ENCODE measurements at places on chromosomes 16 and 17.

GRCh38 chr17:6651354-6651918, at the start of the genes C17orf100 and MED31:
TSS of gene C17orf100 (plus strand) at chr17:6651762. CDS start at chr17:6651914, 152 bp downstream.
TSS of gene MED31 (minus strand) at chr17:6651605. CDS start at chr17:6651528, 77 bp downstream.
- peak; percentile 97 for DNase-seq

- no peak for DNase-seq
Measured at GRCh38 chr16:51141106-51141505, 10.0 kb downstream of the SALL1 start.

DNA sequence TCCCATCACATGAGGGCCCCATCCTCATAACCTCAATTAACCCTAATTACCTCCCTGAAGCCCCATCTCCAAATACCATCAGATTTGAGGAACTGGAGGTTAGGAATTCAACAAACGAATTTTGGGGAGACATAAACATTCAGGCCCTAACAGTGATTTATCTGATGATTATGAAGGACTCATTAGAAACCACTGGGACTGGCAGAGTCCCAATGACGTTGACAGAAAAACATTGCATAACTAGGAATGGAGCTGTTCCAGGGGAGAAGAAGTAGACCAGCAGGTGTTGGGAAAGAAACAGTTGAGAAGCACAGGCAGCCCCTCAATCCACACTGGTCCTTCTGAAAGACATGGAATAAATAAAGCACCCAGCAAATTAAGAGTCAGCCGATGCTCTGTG, 282.0 kb downstream of the MAP2K4 start:
- no peak for DNase-seq

GRCh38 chr17:21425736-21426135, 49.6 kb downstream of the KCNJ12 start:
- DNase-seq: no peak

GRCh38 chr16:83227336-83227735, 580.4 kb upstream of the HSBP1 start:
- DNase-seq: no peak

DNA sequence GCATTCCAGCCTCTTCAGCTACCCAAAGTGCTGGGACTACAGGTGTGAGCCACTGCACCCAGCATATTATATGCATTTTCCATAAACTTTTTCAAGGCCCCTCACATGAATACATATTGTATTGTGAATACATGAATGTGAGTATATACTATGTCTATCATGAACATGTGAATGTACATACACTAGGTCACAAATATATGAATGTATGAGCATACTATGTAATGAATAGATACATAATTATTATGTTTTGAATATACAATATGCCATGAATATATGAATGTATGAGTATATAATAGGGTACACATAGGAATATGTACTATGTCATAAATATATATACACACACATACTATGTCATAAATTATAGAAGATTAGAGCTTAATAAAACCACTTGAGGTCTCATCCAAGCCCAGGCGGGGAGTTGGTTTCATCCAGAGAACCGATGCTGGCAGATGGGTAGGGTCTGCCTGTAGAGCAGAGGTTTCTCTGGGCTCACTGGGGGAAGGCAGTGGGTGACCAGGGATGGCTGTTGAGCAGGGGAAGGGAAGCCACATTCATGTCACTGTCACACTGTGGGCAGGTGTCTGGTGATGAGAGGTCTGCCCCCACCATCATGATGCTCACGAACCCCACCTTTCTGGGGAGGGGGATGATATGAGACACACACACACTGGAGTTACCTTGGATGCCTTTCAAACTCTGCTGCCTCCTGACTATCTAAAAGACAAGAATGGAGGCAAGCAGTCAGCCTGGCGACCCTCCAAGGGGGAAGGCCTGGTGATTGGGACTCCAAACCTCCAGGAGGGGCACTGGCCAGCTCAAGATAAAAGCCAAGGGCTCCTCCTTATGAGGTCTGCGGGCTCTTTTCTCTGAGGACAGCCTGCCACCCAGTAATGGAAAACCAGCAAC, 7.3 kb downstream of the C16orf95 start:
- DNase-seq: no peak

DNA sequence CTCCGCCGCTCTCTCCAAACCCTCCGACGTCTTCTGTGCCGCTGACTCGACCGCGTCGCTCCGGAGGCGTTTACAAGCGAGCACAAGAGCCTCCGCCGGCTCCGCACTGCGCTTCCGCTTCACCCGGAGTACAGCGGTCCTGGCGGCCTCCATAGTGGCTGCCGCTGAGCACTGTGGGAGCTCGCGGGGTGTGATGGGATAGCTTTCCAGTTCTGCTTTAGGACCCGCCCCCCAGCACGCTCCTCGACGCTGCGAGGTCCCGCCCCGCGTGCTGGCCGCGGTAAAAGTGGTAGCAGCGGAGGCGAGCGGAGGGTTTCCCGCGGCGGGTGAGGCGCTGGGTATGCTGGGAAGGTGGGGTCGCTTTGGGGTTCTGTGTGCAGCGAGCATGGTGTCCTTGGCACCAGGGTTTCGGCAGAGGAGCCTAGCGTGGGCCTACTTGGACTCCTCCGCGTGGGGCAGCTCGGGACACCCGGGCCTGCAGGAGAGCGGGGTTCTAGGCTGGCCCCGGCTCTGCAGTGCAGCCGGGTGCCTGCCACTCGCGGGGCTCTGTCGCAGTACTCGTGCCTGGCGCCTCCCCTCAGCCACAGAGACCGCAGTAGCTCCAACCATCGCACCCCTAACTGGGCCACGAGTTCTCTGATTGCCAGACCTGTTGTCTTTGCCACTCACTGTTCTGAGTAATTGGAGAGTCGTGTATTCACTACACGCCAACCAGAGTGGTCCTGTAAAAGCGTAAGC, at the start of the genes PRMT7 and SLC7A6OS:
Gene PRMT7 (plus strand): TSS at position 246 of the 738 bp plus-strand sequence. CDS start 4,961 bp downstream, outside the sequence.
Gene SLC7A6OS (minus strand): TSS at position 173 of the 738 bp plus-strand sequence. CDS start 20 bp downstream, at position 153.
- peak; percentile 95 for DNase-seq

DNA sequence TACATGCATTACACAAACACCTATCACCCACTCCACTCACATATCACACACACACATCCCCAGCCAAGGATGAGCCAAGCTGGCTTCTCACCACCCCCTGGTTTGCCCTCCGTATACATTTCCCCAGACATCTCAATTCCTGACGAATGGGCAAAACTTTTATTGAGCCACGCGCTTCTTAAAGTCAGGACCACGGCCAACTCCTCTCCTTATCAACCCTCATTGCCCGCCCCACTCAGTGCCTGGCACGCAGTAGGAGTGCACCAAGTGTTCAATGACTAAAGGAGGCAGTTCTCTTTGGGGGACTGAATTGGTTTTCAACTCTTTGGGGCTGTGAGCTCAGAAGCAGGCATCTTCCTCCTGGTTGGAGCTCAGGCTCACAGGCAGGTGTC, 22.5 kb upstream of the C16orf78 start:
- DNase-seq: no peak

DNA sequence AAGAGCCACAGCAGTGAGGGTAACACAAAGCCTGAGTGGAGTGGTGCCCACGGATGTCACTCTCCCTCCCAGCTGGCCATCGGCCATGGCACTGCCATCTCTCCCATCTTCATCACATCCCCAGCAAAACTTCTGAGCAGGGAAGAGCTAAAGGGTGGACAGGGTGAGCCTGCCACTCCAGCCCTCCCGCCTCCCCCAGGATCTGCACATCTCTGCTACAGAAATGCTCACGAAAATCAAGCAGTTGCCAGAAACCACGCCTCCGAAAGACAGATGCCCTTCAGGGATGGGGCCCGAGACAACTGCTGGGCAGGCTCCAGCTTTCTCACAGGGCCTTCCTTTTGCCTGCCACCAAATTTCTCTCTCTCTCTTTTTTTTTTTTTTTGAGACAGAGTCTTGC, 3.6 kb downstream of the GRIN2C start:
- no peak for DNase-seq

DNA sequence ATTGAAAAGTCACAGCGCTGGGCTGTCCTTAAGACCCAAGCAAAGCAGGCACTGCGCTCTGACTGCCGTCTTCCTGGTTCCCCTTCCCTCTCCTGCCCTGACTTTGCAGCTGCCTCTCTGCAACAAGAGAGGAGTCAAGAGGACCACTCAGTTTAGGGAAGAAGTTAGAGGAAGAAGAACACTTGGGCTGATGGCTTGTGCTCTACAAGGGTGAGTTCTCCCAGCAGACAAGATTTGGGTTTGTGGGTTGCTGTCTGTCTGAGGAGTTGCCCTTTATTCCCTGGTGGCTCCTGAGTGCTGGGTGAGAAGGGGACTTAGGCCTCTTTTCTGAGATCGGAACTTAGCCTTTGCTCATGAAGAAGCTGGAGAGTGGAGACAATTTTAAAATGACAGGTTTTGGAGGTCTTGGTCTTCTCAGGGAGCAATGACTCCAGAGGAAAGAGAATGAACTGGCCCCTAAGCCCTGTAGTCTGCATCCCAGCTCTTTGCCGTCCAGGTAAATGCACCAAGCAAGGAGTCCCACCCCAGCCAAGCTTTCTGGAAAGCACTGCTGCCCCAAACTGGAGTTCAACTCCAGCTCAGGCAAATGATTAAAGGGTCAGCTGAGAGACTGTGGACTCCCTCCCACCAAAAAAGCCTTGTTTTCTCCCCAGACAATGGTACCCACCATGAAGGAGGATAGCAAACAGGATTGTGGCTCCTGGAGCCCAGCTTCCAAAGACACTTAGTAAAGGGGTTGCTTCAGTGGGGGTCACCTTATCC, 2.7 kb upstream of the HOXB9 start:
- no peak for DNase-seq

DNA sequence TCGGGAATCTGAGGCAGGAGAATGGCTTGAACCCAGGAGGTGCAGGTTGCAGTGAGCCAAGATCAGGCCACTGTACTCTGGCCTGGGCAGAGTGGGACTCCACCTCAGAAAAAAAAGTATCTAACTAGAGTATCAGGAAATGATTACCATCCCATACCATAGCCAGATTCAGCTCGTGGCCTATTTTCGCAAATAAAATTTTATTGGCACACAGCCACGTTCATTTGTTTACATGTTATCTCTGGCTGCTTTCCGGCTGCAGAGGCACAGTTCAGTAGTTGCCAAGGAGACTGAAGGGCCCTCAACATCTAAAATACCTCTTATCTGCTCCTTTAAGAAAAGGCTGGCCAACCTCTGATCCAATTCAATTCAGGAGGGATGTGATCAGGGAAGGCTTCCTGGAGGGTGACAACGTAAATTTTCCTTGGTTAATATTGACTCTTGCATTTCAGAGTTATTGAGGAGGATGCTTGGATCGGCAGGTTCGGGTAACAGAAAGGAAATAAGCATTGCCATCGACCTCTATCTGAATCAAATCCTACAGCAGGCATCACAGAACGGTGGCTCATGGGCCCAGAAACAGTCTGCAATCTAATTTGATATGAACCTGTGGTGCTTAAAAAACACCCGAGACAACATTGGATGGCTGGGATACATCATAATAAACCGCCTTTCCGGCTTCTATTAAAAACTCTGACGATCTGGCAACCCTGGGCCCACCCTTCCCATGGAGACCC, 73.8 kb downstream of the XYLT1 start:
- no peak for DNase-seq

DNA sequence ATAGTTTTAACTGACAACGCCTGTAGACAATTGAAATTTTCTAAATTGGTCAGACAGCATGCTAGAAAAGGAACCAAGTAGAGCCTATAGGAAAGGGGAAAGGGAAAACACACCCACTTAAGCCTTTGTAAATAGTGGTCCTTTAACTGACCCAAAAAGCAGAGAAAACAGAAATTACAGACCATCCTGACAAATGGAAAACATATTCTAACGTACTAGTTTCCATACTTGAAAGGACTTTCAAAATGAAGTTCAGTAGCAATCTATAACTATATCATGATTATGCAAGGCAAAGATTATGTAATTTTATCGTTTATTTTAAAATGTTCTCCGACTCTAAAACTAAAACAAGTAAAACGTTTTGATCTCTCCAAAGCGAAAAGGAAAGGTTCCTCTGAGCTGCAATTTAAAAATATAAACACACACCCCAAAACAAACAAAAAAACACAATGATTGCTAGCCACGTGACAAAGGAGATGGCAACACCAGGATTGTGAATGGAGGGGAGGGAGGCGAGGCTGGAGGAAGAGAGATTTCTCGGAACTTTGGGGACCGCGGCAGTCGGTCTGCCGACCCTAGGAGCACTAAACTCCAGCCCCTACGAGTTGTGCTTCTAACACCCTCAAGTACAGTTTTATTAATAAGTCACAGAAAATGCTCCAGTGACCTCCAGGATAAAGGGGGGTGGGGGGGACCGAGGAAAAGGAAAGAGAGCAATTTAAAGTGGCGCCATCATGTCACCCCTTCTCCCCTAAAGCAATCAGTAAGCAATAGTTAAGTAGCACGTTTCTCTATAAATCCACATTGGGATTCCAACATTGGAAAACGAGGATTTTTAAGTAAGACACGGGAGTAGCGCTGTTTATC, 1.7 kb downstream of the KANSL1 start:
- DNase-seq: no peak

DNA sequence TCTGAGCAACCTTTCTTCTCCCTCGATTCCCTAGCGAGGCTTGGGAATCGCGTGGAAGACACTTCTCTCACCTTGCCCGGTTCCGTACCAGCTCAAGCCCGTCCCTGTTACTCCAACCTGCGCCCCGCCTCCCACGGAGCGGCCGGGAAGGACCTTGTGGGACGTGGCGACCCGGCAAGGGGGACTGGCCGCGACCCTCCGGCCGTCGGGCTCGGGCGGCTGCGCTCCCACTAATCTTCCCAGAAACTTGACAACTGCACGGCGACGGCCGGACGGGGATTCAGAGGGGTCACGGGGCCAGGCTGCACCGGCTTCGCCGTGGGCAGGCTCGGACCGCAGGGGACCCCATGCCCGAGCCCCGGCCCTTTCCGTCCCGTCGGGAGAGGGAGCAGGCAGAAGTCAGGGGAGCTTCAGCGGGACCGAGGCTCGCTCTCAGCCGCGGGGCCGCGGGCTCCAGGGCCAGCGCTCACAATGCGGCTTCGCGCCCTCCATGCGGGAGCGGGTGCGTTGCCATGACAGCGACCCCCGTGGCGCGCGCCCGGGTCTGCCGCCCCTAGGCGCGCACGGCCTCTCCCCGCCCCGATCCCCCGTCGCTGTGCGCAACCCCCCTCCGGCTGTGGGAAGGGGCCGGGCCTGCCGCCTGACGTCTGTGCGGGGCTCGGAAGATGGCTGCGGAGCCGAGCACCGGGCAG, at the start of gene SGSM2:
Gene SGSM2 (plus strand): TSS at position 650 of the 692 bp plus-strand sequence. CDS start 188 bp downstream, outside the sequence.
- peak; percentile 72 for DNase-seq

GRCh38 chr17:65407017-65407416, 154.4 kb downstream of the AXIN2 start:
- no peak for DNase-seq

DNA sequence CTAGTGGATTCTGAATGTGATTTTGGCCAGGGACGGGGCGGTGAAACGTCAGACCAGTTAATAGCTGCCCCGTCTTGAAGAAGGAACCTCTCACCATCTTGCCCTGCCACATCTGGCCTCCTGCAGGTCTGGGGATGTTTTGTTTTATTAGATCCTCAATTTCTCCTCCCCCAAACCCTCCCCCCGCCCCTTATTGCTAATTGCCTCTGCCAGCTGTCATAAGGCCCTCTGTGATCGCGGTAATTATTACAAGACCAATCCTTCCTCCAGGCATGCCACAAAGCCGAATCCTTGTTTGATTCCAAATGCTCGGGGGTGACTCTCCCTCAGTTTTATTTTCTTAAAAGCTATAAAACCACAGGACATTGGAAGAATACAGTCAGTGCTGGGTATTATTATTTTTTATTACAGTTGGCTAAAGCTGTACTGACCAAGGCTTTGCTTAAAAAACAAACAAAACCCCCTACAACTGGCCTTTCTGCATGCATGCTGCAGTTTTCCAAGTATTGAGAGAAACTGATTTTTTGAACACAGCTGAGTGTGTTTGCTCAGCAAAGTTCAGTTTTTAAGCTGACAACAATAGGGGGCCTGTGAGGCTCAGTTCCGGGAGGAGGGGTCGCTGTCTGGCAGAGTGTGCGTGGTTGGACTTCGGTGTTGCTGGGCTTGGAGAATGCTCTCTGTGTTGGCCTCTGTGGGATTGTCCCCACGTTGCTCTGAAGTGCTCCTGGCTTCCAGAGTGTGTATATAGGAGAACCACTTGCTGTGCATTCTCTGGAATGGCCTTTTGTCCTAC, 1.7 kb downstream of the KSR1 start:
- peak; percentile 33 for DNase-seq

- no peak for DNase-seq
Measured at GRCh38 chr16:60107437-60107836, 1373.3 kb upstream of the GOT2 start.

All from head of caudate nucleus (tissue), 42 donors.